Sigmoid colon (tissue), 7 donors: ENCODE measurements at places on chromosomes 11 and 22.

DNA sequence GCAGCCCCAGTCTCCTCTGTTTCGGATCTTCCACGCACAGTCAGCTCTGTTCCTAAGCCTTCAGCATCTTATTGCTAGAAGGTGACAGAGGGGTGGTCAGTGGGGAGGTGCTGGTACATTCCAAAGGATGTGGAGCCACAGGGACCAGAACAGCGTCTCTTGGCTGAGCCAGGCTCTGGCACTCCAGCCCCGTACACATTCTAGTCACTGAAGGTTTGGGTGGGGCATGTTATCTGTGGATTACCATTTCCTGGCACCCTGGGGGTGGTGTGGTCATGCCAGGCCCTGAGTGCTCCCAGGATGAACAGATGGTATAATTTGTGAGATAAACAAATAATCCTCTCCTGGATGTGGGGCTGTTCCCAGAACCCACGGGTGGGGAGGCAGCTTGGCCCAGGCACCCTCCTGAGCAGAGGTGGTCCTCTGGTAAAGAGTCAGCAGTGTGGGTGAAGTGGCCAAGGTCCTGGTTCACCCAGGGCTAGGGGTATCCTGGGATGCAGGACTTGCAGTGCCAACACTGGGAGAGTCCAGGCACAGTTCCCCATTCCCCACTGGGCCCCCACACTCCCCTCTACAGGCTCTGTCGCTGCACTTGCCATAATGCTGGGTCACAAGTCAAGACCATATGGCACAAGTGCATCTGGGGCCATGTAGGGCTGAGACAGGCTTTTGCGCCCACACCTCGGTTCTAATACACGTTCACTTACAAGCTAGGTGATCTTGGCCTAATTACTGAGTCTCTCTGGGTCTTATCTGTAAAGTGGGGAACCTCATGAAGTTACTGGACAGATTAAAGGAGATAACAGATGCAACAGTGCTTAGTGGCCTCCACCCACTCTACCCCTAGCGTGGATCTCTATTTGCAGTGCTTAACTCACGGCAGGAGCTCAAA is 33.0 kb downstream of the DKK3 start:
- DNase-seq, result no peak

GRCh38 chr11:72243173-72244059 is 560 bp downstream of the PHOX2A start:
- no peak for DNase-seq

- no peak for DNase-seq
These were observed 98.3 kb upstream of the CHRM4 start for GRCh38 chr11:46489656-46490560.

DNA sequence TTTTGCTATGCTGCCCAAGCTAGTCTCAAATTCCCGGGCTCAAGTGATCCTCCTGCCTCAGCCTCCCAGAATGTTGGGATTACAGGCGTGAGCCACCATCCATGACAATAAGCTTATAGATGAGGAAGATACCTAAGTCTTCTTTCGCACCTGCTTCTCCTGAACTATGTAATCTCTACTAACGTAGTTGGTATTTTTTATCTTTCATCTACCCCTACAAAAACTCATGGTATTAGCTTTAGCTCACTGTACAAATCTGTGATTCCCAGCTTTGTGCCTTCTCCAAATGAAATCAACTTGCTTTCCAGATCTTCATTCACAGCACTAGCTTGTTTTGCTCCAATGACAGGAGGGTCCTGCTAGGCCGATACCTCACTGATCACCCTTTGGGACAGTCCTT is 36.4 kb downstream of the PI4KA start:
- no peak for DNase-seq

GRCh38 chr22:30444632-30445437 is 19.3 kb downstream of the MTFP1 start:
- no peak for DNase-seq

DNA sequence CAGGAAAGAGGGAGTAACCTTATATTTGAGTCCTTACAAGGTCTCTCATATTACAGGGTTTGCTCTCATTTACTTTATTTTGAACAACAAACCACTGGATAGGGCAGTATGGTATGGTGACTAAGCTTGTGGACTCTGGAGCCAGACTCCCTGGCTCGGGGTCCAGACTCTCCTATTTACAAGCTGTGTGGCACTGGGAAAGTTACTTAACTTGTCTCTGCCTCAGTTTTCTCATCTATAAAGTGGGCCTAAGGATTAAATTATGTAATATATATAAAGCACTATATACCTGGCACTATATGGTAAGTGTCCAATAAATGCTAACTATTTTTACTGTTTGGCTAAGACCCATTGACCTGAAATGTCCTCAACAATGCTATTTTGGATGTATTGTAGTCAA is 1.7 kb upstream of the DCHS1 start:
- DNase-seq, result no peak

- no peak for DNase-seq
These were observed 6.5 kb downstream of the TIMP3 start for GRCh38 chr22:32808038-32808445.

- no peak for DNase-seq
These were observed 10.7 kb downstream of the SHANK3 start for GRCh38 chr22:50683086-50683993.

- DNase-seq, result no peak
These were observed 14.5 kb downstream of the USP2 start for GRCh38 chr11:119366690-119367620.

DNA sequence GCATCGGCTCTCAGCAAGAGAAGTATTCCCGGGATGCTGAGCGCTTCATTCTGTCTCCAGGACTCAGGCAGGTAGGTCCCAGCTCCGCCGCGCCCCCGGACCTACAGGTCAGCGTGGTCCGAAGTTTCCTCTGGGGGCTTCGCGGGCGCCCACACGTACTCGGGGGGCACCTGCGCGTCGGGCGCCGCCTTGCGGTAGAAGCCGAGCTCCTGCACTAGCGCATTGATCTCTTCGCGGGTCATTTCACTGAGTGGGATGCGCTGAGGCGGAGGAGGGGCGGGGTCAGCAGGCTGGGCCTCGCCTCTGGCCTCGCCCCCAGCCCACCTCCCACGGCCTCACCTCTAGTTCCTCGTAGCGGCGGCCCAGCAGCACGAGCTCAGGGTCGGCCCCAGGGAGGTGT is 2.5 kb downstream of the SELENOM start:
- DNase-seq, result peak; percentile 83

- DNase-seq, result peak; percentile 89
These were observed at the start of the genes MPST and TST for GRCh38 chr22:37019309-37020191. TSS of gene MPST (plus strand) at chr22:37019742. CDS start at chr22:37019837, 95 bp downstream. TSS of gene TST (minus strand) at chr22:37019447. CDS start at chr22:37018732, 715 bp downstream.

DNA sequence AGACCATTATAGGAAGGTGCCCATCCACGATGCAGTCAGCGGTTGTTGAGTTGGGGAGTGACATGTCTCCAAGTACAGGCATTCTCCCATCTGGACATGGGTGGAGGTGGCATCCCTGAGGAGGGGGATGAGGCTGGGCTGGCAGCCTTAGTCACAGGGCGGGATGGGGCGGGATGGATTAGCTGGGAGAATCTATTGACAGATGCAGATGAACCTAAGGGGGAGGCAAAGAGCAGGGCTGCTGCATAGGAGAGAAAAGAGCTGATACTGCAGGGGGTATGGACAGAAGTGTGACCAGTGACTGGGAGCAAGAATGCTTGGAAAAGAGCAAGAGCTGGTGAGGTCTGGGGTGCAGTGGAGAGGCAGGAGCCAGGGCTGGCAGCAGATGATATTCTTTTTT is 42.7 kb downstream of the SCN3B start:
- no peak for DNase-seq

DNA sequence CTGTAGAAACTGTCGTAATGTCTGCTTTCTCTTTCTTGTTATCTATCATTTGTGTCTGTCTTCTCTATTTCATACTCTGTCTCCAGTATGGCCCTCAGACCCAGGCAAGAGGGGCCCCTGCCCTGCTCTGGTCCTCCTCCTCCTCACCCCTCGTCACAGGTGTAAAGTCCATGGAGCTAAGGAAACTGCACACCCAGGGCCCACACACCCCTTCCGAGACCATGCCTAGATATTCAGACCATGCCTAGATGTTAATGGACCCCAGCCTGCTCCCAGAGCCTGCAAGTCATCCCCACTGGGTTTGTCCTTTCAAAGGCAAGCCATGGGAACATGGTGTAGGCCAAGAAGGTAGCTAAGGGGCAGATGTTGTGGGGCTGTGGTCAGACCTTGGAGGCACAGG is 24.1 kb upstream of the ANO1 start:
- no peak for DNase-seq

GRCh38 chr11:69943066-69943465 is 123.8 kb upstream of the FGF3 start:
- DNase-seq, result peak; percentile 40

- no peak for DNase-seq
These were observed 79.4 kb downstream of the RBMXL2 start for GRCh38 chr11:7167976-7168740.

GRCh38 chr22:50684986-50685385 is 12.4 kb downstream of the SHANK3 start:
- no peak for DNase-seq

GRCh38 chr11:110289472-110289871 is 6.9 kb downstream of the RDX start:
- no peak for DNase-seq

DNA sequence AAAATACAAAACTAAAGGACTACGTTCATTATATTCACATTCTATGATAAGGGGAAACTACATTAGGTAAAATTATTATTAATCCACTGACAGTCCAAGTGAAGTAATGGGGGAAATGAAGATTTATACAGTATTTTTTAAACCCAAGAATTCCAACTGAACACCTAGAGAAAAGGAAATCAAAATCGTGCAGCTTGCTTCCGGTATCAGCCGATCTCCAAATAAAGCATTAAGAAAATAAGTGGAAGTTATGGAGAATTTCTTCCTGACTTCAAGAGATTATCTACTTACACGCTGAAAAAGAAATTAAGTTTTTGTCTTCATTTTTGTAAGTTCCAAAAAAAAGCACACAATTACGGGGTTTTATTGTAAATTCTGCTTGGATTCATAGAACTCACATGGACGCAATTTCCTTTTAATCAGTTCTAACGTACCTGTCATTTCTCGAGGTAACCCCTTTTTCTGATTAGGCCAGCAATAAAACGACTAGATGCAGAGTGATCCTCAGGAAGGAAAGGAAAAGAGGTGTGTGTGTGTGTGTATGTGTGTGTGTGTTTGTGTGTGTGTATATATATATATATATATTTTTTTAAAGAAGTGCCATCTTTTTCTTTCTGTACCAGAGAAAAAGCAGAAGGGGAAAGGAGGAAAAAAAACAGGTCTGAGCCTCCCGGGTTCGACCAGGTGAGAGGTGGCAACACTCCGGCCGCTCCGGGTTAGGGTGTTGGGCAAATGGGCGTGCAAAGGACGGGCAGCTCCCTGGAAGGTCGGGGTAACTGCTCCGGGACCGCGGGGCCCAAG is 1.1 kb downstream of the ZBTB44 start:
- no peak for DNase-seq

DNA sequence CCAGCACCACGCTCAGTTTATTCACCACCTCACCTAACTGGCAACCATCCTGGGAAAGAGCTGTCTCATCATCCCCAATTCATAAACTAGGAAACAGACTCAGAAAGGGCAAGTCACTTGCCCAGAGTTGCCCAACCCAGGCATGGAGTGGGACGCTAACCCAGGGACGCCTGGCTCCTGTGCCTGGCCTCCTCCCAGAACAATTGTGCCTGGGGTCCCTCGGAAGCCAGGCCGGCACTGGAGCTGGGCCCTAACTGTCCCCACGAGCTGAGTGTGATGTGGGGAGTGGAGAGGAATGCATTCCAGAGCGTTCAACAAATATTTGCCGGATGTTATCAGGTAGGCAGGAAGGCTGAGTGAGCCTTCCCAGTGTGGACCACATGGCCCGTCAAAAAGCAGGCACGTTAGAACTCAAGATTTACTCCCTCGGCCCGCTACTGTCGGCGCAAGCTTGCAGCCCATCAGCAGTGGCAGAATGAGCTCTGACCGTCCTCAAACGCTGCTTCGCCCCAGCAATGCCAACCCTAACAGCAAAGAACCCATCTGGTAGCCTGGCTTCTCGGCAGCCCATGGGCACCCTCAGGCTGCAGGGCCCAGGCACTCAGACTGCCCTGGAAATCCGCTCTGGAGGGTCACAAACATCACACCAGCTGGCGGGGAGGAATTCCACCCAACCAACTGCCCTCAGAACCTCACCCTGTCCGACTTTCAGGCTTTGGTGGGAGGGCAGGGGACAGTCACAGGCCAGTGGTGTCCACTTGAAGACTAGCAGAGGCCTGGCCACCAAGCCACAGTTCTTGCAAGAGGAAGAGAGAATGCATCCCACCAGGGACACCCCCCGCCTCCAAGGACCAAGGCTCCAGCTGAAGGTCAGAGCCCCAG is 35.6 kb downstream of the MYH9 start:
- DNase-seq, result no peak

- no peak for DNase-seq
These were observed 745.7 kb downstream of the FAM181B start for GRCh38 chr11:81987829-81988472.

- no peak for DNase-seq
These were observed 61.6 kb downstream of the LRP5 start for GRCh38 chr11:68373815-68374501.

DNA sequence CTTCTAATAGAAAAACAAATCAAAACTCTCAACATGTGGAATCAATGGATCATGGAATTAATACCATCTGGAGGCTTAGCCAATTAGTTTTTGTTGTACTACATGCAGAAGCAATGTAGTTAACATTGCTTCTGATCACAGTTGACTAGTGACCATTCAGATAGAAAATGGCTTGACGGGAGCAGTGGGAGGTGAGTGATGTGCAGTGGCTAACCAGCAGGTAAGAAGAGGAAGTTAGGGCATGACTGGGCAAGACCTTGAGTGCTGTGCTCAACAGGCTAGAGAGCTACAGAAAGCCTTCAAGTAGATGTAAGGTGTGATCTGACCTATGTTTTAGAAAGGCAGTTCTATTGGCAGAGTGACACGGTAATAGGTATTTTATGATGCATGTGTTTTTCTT is 60.7 kb upstream of the ALKBH3 start:
- DNase-seq, result no peak

DNA sequence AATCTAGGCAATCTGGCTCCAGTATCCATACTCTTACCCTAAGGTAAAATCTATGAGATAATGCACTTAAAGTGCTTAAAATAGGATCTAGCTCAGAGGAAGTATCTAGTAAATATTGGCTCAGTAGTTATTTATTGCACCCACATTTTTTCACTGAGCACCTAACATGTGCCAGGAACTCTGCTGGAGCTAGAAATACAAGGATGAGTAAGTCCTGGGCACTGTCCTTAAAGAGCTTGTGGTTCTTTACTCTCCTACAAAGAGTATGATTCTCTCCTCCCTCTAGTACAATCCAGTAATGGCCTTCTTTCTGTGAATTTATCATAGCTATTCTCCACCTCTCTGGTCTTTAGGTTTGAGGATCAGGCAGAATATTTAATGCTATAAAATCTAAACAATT is 59.2 kb downstream of the DEUP1 start:
- no peak for DNase-seq

DNA sequence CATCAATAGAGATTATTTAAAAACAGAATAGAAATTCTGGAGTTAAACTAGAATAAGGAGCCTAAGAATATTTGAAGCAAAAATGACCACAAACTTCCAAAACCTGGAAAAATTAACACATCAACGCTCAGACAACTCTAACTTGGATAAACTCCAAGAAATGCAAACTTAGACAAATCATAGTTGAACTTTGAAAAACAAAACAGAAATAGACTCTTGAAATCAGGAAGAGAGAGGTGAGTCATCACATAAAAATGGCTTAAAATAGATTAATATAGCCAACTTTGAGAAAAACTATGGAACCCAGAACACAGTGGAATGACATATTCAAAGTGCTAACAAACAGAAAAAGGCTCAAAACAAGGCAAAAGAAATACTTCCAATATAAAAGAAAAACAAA is 974.2 kb downstream of the JRKL start:
- no peak for DNase-seq
